ENCODE measurements at places on chromosomes 6 and 20. TPM values are rescaled to one million over a fixed set of nuclear protein-coding genes. Genes with fewer than 3 reads are reported as not detected.
A peak's percentile ranks its signal among the peaks of the same experiment; 100 is the strongest.

The PCK1 gene
- total RNA-seq: 0.19 TPM

The OXT gene
- not detected for total RNA-seq

The RAB22A gene
- total RNA-seq: 29.0 TPM

The DNAH8 gene
- 0.05 TPM for total RNA-seq

DNA sequence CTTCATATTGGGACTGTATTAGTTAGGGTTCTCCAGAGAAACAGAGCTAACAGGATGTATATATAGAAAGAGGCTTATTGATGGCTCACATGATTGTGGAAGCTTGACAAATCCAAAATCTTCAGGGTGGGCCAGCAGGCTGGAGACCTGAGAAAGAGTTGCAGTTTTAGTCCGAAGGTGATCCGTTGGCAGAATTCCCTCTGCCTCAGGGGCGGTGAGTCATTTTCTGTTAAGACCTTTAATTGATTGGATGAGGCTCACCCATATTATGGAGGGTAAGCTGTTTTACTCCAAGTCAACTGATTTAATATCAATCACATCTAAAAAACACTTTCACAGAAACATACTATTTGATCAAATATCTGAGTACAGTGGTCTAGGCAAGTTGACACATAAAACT is 113.6 kb downstream of the FLRT3 start:
- H3K36me3 ChIP-seq: peaks cover 9% of the 10 kb centered on the region
- H3K4me1 ChIP-seq: peaks cover 44% of the 10 kb centered on the region
- no peak for DNase-seq
- H3K4me3 ChIP-seq: no peak overlapping the region
- no peaks in the 10 kb centered on the region for H3K27me3 ChIP-seq

DNA sequence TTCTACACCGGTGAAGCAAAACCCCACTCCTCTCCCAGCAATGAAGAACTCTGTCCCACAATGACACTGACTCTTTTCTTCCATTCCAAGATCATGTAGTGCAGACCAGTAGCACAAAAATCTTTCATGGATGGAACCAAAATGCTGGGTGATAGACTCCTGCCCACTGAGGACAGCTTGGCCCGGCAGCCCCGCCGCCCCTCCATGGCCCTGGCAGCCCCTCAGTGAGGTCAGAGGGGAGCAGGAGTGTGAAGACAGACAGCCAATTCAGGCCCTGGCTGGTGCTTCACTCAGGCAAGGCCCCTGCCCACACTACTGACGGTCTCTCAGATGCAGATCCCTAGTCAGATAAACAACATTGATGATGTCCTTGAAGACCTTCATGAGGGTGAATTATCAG is 131.9 kb upstream of the SYNDIG1 start:
- H3K36me3 ChIP-seq: no peaks in the 10 kb centered on the region
- no peak for DNase-seq
- peaks cover 13% of the 10 kb centered on the region for H3K27me3 ChIP-seq
- H3K27ac ChIP-seq: no peak overlapping the region

DNA sequence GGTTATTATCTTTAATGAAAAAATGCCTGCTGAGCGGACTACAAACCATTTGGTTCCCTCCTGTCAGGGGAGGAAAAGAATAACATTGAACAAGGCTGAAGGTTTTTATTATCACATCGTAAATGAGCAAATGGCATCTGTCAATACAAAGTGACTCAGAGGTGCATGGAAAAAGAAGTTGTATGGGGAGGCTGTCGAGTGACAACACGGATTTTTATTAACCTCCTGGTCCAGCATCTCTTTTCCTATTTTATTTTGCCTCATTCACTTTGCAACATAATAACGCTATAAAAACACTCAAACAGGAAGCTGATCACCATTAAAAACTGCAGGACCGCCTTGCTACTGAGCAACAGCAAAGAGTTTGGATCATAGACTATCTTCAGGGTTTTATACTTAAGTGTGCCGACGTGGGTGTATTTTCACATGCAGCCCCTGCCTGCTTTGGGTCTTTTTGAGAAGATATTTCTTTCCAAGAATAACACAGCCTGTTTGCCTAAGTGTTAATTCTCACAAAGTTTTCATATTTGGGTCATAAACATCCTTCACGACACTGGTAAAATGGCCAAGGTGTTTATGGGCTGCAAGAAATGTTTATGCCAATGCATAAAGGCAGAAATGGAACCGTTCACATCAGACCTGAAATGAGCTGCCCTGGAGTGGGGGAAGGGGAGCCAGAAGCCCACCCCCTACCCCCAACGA is 132.1 kb upstream of the SALL4 start:
- no peaks in the 10 kb centered on the region for H3K4me1 ChIP-seq
- no peaks in the 10 kb centered on the region for H3K27me3 ChIP-seq
- no peak for DNase-seq
- no peak overlapping the region for H3K4me3 ChIP-seq

GRCh38 chr20:25539742-25540672 is 45.3 kb downstream of the NINL start:
- H3K4me3 ChIP-seq: no peak overlapping the region
- no peak overlapping the region for H3K27ac ChIP-seq
- no peaks in the 10 kb centered on the region for H3K36me3 ChIP-seq
- no peaks in the 10 kb centered on the region for H3K4me1 ChIP-seq
- no peaks in the 10 kb centered on the region for H3K27me3 ChIP-seq

DNA sequence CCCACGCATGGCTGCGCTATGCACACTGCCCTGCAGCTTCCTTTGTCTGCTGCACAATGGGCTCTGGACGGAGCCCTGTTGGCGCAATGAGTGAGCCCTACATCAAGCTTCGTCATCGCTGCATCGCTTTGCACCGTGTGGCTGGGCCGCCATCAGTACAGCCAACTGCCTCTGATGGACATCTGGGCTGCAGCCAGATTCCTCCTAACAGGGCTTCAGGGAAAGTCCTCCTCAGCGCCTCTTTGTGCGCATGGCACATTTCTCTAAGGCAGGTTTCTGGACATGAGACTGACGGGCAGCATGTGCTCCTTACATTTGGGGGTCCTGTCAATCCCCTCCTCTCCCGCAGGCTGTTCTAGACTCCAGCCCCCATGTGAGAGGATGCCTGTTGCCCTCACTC is 29.7 kb upstream of the ANGPT4 start:
- H3K27ac ChIP-seq: no peak overlapping the region
- H3K4me3 ChIP-seq: no peak overlapping the region
- no peaks in the 10 kb centered on the region for H3K4me1 ChIP-seq
- H3K36me3 ChIP-seq: no peaks in the 10 kb centered on the region

DNA sequence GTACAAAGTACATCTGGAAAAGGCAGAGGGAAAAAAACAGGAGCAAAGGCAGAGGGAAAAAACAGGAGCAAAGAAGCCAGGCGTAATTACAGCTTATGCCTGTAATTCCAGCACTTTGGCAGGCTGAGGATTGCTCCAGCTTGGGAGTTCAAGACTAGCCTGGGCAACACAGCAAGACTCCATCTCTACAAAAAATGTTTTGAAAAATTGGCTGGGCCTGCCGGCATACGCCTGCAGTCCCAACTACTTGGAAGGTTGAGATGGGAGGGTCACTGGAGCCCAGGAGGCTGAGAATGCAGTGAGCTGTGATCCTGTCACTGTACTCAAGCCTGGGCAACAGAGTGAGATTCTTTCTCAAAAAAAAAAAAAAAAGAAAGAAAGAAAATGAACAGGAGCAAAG is 19.0 kb upstream of the CBFA2T2 start:
- H3K4me3 ChIP-seq: no peak overlapping the region
- H3K4me1 ChIP-seq: no peaks in the 10 kb centered on the region
- no peaks in the 10 kb centered on the region for H3K36me3 ChIP-seq
- no peaks in the 10 kb centered on the region for H3K27me3 ChIP-seq
- no peak for DNase-seq
- H3K27ac ChIP-seq: no peak overlapping the region

- no peak for DNase-seq
- H3K27ac ChIP-seq: peak overlapping the region; percentile 21
- H3K4me1 ChIP-seq: peaks cover 54% of the 10 kb centered on the region
Observed at GRCh38 chr6:167679790-167680604, 146.7 kb upstream of the AFDN start.

DNA sequence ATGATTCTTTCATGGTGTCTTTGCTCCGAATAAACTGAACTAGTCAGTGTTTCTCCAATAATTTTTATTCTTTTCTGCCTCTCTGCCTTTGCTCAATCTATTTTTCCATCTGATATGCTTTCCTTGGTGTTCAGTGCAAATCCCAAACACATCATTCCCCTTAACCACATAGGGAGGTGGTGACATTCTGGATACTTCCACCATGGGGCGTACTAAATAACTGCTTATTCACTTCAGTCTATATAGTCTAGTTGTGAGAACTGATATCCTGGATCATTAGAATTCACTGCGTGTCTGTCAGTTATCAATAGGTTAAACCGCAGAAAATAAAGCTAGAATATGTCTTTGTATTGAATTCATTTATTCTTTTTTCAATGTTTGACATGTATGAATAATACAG is 83.1 kb downstream of the KCNQ5 start:
- no peaks in the 10 kb centered on the region for H3K4me1 ChIP-seq
- no peaks in the 10 kb centered on the region for H3K36me3 ChIP-seq
- no peak for DNase-seq
- no peak overlapping the region for H3K4me3 ChIP-seq
- H3K27ac ChIP-seq: no peak overlapping the region

- no peaks in the 10 kb centered on the region for H3K4me1 ChIP-seq
- no peak overlapping the region for H3K4me3 ChIP-seq
- H3K27ac ChIP-seq: no peak overlapping the region
- H3K27me3 ChIP-seq: no peaks in the 10 kb centered on the region
Observed at GRCh38 chr6:2952557-2953095, 18.7 kb downstream of the SERPINB6 start.

- DNase-seq: no peak
- no peak overlapping the region for H3K4me3 ChIP-seq
- peaks cover 14% of the 10 kb centered on the region for H3K4me1 ChIP-seq
- peaks cover 4% of the 10 kb centered on the region for H3K36me3 ChIP-seq
- no peak overlapping the region for H3K27ac ChIP-seq
Observed at GRCh38 chr6:27562027-27562410, 89.1 kb upstream of the ZNF184 start.

DNA sequence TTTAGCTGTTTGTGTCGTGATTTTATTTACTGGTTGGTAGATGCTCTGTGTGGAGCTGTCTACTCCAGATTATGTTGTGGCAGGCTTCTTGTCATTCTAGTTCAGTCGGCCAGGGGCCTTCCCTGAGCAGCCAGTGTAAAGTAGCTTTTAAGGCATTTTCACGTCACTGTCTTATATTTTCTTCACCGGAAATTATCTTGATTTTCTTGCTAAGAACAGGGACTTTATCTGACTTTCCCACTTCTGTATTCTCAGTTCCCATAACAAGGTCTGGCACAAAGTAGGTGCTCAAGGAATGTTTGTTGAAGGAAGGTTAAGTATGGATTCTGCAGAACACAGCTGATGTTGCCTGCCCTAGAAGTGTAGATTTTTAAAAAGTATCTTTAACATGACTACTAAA is 868 bp downstream of the LTV1 start:
- H3K4me1 ChIP-seq: no peaks in the 10 kb centered on the region
- H3K4me3 ChIP-seq: peak overlapping the region; percentile 82
- no peaks in the 10 kb centered on the region for H3K27me3 ChIP-seq
- H3K27ac ChIP-seq: peak overlapping the region; percentile 66

DNA sequence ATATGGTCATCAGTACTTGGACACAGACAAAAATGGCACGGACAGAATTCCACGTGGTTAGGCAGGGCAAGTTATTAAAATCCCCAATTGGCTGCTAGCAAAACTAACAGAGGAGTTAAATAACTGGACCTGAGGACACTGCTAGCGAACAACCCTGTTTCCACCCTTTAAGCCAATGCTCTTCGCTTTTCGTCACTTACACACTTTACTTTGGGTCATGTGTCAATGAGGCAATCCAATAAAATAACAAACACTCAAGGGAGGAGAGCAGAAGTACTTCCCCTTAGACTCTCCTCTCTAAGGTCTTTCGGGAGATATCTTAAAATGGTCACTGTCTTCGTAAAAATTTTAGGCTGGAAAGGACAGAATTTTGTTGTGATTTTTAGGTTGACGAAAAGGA is 68.6 kb downstream of the LCA5 start:
- H3K4me1 ChIP-seq: peaks cover 74% of the 10 kb centered on the region
- H3K36me3 ChIP-seq: peaks cover 3% of the 10 kb centered on the region
- no peaks in the 10 kb centered on the region for H3K27me3 ChIP-seq
- peak overlapping the region; percentile 68 for H3K27ac ChIP-seq

DNA sequence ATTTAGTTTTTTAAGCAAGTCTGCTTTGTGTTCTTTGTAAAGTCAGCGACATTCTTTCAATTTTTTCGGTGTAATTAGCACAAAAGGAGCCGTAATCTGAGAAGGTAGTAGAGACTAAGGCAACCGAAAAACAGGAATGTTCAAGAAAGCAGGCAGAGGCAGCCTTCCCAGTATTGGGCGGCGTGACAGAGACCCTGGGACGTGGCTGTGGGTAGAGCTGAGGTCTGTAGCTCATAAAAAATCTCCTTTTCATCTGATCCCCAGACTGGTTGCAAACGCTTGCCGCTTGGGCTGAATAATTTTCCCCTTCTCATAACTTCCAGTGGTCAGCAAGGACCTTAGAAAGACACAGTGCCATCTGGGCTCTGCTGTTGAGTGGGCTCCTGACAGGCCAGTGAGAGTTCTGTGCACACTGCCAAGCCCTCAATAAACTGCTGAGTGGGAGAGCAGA is 30.8 kb downstream of the GNAS start:
- H3K4me3 ChIP-seq: no peak overlapping the region
- H3K36me3 ChIP-seq: peaks cover 10% of the 10 kb centered on the region
- DNase-seq: no peak
- H3K4me1 ChIP-seq: no peaks in the 10 kb centered on the region

DNA sequence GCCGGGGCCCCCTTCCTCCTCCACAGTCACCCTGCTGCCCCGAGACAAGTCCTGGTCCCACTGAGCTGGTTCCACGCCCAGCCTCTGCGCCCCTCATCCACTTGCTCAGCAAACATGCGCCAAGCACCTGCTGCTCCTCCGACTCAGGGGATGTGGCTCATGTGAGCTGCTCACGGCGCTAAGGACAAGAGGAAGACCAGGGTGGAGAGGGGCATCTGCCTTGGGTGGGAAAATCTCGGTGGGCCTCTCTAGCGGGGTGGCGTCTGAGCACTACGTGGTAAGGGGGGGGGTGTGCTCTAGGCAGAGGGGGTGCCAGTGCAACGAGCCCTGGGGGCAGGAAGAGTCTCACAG is 4.5 kb downstream of the LAMA5 start:
- H3K27me3 ChIP-seq: no peaks in the 10 kb centered on the region
- H3K4me1 ChIP-seq: peaks cover 81% of the 10 kb centered on the region
- peak overlapping the region; percentile 94 for H3K27ac ChIP-seq
- peaks cover 98% of the 10 kb centered on the region for H3K36me3 ChIP-seq
- no peak for DNase-seq
- peak overlapping the region; percentile 79 for H3K4me3 ChIP-seq

GRCh38 chr6:135270676-135271536 is 89.8 kb downstream of the MYB start:
- peak overlapping the region; percentile 26 for H3K27ac ChIP-seq
- H3K36me3 ChIP-seq: no peaks in the 10 kb centered on the region
- H3K4me3 ChIP-seq: peak overlapping the region; percentile 54
- H3K27me3 ChIP-seq: no peaks in the 10 kb centered on the region
- peaks cover 30% of the 10 kb centered on the region for H3K4me1 ChIP-seq

- no peak for DNase-seq
- H3K27ac ChIP-seq: no peak overlapping the region
- no peak overlapping the region for H3K4me3 ChIP-seq
- no peaks in the 10 kb centered on the region for H3K27me3 ChIP-seq
- H3K36me3 ChIP-seq: no peaks in the 10 kb centered on the region
- peaks cover 18% of the 10 kb centered on the region for H3K4me1 ChIP-seq
Observed at GRCh38 chr6:134405386-134406087, 87.6 kb upstream of the SGK1 start.

GRCh38 chr20:14732996-14733395 is 395.6 kb upstream of the FLRT3 start:
- no peak overlapping the region for H3K27ac ChIP-seq
- no peaks in the 10 kb centered on the region for H3K4me1 ChIP-seq
- DNase-seq: no peak
- H3K4me3 ChIP-seq: no peak overlapping the region
- H3K27me3 ChIP-seq: no peaks in the 10 kb centered on the region
- no peaks in the 10 kb centered on the region for H3K36me3 ChIP-seq

Measured in Calu3 (cell line).